ENCODE measurements at places on chromosomes 16 and 17.

DNA sequence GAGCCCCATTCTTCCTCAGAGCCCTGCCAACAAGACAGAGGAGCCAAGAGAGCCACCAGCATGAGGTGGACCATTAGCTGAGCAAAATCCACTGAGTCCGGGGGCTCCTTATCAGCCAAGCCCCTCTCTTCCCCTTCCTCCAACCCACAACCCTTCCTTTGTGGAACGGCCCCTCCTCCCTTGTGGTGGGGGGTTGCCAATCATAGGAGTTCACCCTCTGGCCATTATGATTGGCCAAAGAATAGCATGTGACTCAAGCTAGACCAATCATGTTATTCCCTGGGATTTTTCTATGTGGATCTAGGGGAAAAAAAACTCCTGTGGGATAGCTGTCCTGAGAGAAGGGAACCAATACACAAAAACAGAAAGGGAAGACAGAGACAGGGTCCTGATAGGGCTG, 120.5 kb downstream of the C16orf95 start:
- no peak for DNase-seq

DNA sequence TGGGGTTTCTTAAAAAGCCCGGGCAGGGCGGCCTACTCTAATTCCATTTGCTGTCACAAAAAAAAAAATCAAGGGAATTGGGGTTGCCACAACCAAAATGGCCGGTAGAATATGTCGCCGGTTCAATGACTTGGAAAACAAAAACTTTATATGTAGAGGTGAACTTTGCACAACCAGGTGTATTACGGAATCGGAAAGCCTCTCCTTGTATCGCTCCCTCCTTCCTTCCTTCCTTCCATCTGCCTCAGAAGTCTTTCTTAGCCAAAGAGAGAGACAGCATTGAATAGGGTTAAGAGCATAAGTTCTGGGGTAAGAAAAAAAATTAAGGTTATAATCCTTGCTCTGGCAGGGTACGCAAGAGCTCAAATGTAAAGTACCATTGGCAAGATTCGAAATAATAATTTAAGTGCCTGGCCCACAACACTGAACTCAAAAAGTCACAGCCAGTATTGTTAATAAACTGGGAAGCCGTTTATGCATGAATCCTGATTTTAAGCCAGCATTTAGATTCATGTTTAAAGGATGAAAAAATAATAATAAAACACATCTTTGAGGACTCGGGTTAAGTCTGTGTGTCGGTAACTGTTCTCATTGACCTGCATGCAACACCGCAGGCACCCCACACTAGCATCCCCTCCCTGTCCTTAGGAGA, 522 bp upstream of the GLG1 start:
- DNase-seq = no peak

GRCh38 chr17:77444984-77445759, 304.4 kb downstream of the SEC14L1 start:
- DNase-seq = no peak

DNA sequence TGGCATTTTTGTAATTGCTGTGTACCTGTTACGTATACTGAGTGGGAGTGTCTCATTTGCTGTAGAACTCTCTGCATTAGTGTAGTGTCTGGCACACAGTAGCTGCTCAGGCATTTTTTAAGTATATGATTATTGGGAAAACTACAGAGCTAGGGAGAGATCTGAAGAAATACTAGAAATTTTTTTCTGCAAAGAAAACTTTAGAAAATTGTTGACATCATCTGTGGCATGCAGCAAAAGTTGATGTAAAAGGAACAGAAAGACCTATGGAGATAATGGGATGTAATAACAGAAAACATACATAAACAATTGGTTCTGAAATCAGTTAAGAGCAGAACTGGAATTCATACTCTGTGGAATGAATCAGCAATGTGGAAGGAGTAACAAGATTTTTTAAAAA, 11.6 kb downstream of the CLTC start:
- no peak for DNase-seq

- DNase-seq = no peak
These were observed 648.9 kb downstream of the WWOX start for GRCh38 chr16:78748220-78748929.

- no peak for DNase-seq
These were observed 16.6 kb downstream of the PLD6 start for GRCh38 chr17:17189559-17189958.

- no peak for DNase-seq
These were observed 740 bp upstream of the JPT2 start for GRCh38 chr16:1677339-1677738.

DNA sequence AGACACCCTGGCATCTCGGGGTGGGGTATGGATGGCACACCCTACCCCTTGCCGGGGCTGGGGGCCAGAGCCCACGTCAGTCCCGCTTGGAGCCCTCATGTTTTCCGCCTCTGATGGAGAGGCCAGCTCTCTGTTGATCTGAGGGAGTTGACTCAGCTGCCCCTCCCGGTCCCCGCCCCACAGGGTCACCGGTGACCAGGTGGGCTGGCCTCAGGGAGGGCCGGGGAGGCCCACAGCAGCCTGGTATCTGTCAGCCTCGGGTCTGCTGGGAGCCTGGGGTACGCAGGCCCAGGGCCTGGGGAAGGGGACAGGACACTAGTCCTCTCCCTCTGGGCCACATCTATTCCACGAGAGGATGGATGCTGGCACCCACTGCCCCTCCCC, 109.5 kb upstream of the CIBAR2 start:
- no peak for DNase-seq

- no peak for DNase-seq
These were observed 476.9 kb upstream of the GOT2 start for GRCh38 chr16:59210955-59211541.

- DNase-seq = no peak
These were observed 27.9 kb upstream of the JPT2 start for GRCh38 chr16:1650131-1650530.

GRCh38 chr16:4517812-4518680, 20.5 kb downstream of the CDIP1 start:
- DNase-seq = no peak

DNA sequence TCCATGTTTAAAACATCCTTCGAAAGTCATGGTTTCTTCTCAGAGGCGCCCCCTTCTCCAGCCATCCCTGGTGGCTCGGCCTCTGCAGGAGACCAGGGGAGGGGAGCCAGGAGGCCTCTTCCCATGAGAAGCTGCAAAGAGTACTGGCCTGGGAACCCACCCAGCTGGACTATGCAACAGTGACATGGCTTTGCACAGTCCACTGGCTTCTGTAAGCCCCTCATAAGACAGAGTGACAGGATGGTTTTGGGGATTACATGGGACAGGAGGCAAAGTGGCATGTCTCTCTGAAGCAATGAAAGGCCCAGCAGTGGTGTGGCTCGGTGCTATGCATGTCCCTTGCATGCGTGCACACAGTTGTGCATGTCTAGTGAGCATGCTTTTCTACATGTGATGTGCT, 99.5 kb downstream of the C16orf78 start:
- no peak for DNase-seq

- DNase-seq = no peak
These were observed 49.3 kb downstream of the AKAP10 start for GRCh38 chr17:19928299-19928698.

DNA sequence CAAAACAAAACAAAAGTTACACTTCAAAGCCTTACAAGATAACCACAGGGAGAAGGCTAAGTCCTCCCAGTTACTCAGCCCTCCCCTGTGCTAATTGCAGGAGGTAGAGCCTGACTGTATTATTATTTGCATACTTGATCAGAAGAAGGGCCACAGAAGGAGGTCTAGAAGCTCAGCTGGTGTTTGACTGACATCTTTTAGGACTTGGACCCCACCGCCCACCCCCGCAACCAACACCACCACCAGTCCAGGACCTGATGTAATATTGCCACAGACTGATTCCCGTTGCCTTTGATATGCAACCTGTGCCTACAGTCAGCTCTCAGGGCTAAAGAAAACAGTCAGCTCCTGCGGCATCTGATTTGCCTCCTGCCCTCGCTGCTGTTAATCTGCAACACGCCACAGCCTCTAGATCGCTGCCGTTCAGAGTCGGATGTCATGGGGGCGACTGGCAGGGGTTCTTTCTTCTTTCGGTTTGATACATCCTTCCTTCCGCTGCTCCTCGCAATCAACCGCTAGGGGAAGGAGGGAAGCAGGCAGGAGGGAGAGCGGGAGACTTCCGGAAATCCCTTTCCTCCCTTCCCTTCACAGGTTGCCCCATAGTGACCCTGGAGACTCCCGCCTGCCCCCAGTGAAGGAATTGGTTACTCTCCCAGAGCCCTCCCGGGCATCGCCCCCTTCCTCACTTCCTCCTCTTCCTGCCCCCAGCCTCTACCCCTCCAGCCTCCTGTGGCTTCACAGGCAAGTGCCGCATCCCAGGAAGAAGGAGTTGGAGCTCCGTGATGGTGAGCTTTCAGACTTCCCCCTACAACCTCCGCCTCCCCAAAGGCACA, 90.5 kb upstream of the SOX9 start:
- DNase-seq = no peak

DNA sequence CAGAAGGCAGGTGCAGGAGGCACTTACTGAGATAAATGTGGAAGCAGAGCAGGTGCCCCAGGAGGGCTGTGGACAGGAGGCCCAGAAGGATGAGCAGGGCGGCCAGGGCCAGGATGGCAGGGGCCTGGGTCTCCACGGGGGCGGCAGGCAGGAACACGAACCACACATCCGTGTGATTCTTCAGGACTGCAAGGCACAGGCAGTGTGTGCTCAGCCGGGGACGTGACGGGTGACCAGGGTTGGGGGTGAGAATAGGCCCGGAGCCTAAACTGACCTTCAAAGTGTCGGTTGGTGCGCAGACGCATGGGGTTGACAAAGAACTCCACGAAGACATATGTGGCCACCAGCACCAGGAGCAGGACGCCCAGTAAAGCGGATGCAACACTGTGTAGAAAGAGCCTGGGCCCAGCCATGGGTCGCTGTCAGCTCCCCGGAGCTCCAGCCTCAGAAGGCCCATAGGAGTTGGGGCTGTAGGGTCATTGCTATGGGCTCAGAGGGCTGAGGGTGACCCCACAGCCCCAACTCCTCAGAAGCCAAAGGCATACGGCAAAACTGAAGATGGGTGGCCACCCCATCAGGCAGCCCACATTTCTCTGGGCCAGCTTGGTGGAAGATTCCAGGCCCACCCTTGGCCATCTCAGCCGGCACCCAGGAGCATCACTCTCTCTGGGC, 5.4 kb upstream of the TPPP3 start:
- DNase-seq = no peak

DNA sequence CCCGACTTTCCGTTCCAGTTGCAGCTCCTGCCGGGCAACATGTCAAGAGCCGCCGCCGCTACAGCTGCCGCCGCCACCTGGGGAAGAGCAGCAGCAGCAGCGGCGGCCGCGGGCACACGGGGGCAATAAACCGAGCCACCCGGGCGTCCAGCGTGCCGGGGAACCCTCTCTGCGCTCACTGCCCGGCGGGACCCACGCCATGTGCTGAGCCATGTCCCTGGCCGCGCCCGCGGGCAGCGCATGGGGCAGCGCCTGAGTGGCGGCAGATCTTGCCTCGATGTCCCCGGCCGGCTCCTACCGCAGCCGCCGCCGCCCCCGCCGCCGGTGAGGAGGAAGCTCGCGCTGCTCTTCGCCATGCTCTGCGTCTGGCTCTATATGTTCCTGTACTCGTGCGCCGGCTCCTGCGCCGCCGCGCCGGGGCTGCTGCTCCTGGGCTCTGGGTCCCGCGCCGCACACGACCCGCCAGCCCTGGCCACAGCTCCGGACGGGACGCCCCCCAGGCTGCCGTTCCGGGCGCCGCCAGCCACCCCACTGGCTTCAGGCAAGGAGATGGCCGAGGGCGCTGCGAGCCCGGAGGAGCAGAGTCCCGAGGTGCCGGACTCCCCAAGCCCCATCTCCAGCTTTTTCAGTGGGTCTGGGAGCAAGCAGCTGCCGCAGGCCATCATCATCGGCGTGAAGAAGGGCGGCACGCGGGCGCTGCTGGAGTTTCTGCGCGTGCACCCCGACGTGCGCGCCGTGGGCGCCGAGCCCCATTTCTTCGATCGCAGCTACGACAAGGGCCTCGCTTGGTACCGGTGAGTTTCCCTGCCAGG, 604 bp downstream of the HS3ST3B1 start:
- DNase-seq = no peak

GRCh38 chr17:49866019-49866380, 18.1 kb upstream of the TAC4 start:
- no peak for DNase-seq

GRCh38 chr17:16040710-16041251, 41.2 kb downstream of the TTC19 start:
- DNase-seq = no peak

- no peak for DNase-seq
These were observed 549.6 kb upstream of the KIF2B start for GRCh38 chr17:53273126-53273525.

GRCh38 chr16:29922986-29923501, 3.0 kb downstream of the KCTD13 start:
- no peak for DNase-seq

DNA sequence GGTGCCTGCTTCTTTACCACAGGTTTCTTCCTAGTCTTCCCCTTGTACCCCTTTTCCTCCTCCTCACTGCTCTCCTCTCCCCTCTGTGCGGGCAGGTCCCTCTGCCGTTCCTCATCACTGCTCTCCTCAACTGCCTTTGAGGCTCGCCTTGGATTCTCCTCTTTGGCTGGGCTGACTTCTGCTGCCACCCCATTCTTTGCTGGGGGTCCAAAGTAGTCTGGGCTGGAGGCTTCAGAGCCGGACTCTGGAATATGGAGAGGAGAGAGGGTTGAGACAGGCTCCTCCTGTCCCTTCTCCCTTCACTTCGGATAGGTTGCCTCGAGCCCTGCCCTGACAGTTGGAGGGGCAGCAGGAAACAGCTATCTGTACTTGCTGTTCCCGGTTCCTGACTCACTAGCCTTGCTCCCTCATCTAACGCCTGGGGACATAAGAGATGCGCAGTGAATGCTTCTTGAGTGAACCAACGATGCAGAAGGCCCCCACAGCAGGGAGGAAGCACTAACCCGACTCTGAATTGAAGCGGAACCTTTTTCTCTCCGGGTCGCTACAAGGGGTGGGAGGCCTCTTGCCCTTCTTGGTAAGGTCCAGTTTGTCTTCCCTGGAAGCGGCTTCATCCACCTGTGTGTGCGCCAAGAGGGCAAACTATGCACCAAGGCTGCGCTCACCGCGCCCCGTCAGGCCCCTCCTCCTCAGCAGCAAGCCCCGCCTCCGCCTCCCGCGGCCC, 655 bp downstream of the HIRIP3 start:
- peak; percentile 72 for DNase-seq

- DNase-seq = no peak
These were observed 77.6 kb downstream of the CMIP start for GRCh38 chr16:81522108-81522701.

- no peak for DNase-seq
These were observed 263.4 kb downstream of the BCAS3 start for GRCh38 chr17:60941028-60941427.

DNA sequence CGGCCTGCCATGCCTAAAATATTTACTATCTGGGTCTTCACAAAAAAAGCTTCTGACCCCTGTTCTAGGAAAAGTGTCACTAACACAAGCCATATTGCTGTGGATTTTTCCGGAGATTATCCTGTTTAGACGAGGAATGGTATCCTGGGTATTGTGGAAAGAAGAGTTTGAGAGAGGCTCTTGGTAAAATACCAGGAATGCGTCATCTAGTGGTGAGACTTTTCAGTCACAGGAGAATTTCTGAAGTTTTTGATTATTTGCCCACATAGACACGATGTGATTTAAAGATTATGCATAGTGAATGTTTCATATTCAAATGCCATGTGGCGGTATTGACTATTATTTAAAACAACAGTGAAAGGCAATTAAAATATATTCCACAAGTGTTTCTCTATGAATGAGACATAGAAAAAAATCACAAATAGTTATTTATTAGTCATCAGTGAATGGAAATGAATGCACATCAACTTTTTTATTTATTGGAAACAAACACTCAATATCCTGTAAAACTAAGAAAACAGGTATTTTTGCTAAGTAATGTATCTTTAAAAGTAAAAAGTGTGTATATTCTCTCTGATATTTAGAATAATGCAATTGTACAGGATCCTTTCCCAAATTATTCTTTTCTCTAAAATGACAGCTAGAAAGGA, 7.8 kb downstream of the KRT28 start:
- DNase-seq = no peak

All from activated CD4-positive, alpha-beta T cell treated with anti-CD3 and anti-CD28 coated beads for 24 hours (primary cell).